Naive thymus-derived CD4-positive, alpha-beta T cell (primary cell): ENCODE measurements at places on chromosomes 5 and 9. TPM values are rescaled to one million over a fixed set of nuclear protein-coding genes. Genes with fewer than 3 reads are reported as not detected.

The RALGPS1 gene
- total RNA-seq = 6.1 TPM

The RPP25L gene
- 27.3 TPM for total RNA-seq

GRCh38 chr5:96236051-96236450 is 197.0 kb downstream of the PCSK1 start:
- H3K27ac ChIP-seq = no peak overlapping the region
- H3K27me3 ChIP-seq = no peaks in the 10 kb centered on the region
- no peak overlapping the region for H3K4me3 ChIP-seq
- H3K4me1 ChIP-seq = no peaks in the 10 kb centered on the region
- no peaks in the 10 kb centered on the region for H3K36me3 ChIP-seq
- DNase-seq = no peak

DNA sequence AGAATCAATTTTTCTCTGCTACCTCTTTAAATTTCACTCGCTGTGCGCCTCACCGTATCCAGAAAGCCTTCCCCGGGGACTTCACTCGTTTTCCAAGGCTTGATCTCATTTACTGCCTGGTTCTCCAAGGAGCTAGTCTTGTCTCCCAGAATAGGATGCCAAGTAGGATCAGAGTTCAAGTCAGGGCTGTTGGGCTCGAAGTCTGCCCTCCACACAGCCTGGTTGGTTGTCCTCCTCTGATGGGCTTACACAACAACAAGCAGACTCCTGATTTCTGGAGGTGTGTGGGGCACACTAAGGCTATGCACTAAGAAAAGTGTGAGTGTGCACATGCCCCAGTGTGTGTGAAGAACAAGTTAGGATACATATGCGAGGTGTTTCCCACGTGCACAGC is 14.0 kb upstream of the TNIP1 start:
- H3K27ac ChIP-seq = peak overlapping the region; percentile 53
- H3K4me3 ChIP-seq = no peak overlapping the region
- peaks cover 53% of the 10 kb centered on the region for H3K4me1 ChIP-seq
- DNase-seq = no peak
- no peaks in the 10 kb centered on the region for H3K27me3 ChIP-seq

GRCh38 chr5:28374492-28374967 is 1336.1 kb upstream of the CDH9 start:
- no peaks in the 10 kb centered on the region for H3K36me3 ChIP-seq
- DNase-seq = no peak
- no peaks in the 10 kb centered on the region for H3K27me3 ChIP-seq
- H3K4me1 ChIP-seq = no peaks in the 10 kb centered on the region

GRCh38 chr5:152688561-152689249 is 283.6 kb upstream of the NMUR2 start:
- no peak overlapping the region for H3K27ac ChIP-seq
- DNase-seq = no peak
- no peaks in the 10 kb centered on the region for H3K27me3 ChIP-seq
- no peaks in the 10 kb centered on the region for H3K36me3 ChIP-seq
- no peaks in the 10 kb centered on the region for H3K4me1 ChIP-seq

- no peak overlapping the region for H3K4me3 ChIP-seq
- no peaks in the 10 kb centered on the region for H3K4me1 ChIP-seq
- no peak overlapping the region for H3K27ac ChIP-seq
- no peaks in the 10 kb centered on the region for H3K27me3 ChIP-seq
Measured at GRCh38 chr9:121273064-121273775, 5.3 kb downstream of the GSN start.

DNA sequence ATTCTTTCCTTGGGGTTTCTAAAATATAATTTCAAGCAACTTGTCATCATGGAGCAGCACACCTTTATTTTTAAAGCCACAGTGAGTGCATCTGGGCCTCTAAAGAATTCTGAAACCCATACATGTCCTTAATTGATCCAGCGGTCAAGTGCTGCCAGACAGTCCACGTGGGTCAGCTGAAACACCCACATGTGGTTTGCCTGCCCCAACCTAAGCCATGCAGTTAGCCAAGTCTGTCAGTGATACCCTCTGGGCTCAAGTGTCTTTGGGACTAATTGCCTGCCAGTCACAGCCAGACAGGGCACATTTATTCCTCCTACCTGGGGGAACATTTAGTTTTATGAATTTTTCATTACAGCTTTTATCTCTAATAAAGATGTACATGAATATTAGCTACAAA is 291.4 kb upstream of the SLC30A5 start:
- H3K27ac ChIP-seq = no peak overlapping the region
- DNase-seq = no peak
- no peaks in the 10 kb centered on the region for H3K4me1 ChIP-seq
- no peak overlapping the region for H3K4me3 ChIP-seq
- no peaks in the 10 kb centered on the region for H3K27me3 ChIP-seq

DNA sequence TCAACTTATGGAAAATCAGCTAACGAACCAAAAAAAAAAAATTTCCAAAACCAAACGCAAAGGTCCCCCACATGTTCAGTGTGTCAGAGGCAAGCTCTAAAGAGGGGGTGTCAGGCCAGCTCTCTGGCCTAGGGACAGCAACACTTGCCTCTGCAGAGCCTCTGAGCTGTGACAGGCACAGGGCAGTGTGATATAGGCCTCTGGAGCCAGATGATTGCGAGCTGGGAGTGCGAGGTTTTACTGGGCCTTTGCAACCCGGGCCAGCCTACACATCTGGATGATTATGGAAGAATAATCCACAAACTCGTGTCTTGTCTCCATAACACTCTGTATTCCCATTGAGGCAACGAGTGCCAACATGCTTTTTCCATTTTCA is 67.7 kb upstream of the STC2 start:
- no peaks in the 10 kb centered on the region for H3K36me3 ChIP-seq
- no peaks in the 10 kb centered on the region for H3K27me3 ChIP-seq
- DNase-seq = no peak
- H3K4me3 ChIP-seq = no peak overlapping the region

- no peaks in the 10 kb centered on the region for H3K27me3 ChIP-seq
- H3K4me1 ChIP-seq = no peaks in the 10 kb centered on the region
- no peak for DNase-seq
- no peak overlapping the region for H3K27ac ChIP-seq
Measured at GRCh38 chr5:44535621-44536020, 146.4 kb upstream of the FGF10 start.

GRCh38 chr5:13188371-13188770 is 756.1 kb downstream of the DNAH5 start:
- no peaks in the 10 kb centered on the region for H3K27me3 ChIP-seq
- no peak overlapping the region for H3K4me3 ChIP-seq
- H3K36me3 ChIP-seq = no peaks in the 10 kb centered on the region
- H3K4me1 ChIP-seq = no peaks in the 10 kb centered on the region
- no peak for DNase-seq
- no peak overlapping the region for H3K27ac ChIP-seq
